ENCODE measurements at places on chromosomes 2 and 18. TPM values are rescaled to one million over a fixed set of nuclear protein-coding genes. Genes with fewer than 3 reads are reported as not detected.

DNA sequence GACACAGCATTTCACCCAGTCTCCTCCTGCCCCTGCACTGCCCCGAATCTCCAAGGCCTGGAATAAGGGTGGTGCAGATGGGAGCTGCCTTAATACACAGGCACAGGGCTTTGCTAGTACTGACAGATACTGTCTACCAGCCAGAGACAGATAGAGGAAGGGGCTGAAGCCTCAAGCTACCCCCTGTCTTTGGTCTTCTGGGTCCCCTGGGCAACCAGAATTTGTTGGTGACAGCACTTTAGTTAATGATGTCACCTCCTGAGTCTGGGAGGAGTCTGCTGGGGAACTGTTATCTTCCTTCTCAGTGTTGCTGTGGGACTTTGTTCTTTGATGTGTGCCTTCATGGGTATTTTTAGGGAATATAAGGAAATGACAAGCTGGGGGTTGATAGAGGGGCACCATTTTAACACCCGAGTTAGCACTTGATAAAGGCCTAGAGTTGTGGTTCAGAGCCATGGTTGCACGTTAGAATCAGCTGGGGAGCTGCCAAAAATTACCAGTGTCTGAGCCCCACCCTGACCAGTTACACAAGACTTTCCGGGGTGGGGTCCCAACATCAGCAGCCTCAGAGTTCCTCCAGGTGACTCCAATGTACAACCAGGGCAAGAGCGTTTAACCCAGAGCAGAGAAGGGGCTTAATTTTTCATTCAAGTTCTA, 136.8 kb downstream of the SMAD7 start:
- peak; percentile 93 for DNase-seq

DNA sequence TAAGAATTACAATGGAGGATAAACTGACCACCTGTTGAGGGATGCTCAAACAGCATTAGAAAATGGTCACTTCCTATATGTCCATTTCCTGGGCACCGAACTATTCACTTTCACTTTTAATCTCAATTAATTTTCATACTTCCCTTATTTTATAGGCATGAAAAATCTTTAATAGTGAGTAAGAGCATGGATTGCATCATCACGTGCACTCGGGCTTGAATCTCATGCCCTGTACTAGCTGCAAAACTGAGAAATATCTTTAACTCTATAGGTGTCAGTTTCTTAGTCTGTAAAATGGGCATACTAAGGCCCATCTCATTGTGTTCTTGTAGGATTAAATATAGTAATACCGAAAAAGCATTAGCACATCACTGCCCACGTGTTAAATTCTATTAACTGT, 183.9 kb upstream of the FIGN start:
- DNase-seq, result no peak

DNA sequence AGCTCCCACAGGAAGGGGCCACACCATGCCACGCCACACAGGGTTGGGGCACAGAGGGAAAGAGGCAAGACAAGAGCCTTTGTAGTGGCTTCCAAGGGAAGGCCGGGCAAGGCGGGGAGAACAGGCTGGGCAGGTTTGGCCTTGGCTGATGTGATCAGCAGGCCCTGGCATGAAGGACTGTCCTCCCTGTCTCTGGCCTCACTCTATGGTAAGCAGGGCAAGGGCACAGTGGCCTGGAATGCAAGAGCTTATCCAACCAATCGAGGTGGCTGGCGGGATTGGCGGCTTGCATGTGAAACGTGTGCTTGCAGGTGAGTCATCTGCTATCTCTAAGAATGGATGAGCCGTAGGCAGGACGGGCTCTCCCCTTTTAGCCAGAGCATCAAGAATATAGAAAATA, 6.4 kb upstream of the ATP9B start:
- DNase-seq, result no peak

GRCh38 chr2:135337071-135337470, 193.9 kb downstream of the ZRANB3 start:
- no peak for DNase-seq

DNA sequence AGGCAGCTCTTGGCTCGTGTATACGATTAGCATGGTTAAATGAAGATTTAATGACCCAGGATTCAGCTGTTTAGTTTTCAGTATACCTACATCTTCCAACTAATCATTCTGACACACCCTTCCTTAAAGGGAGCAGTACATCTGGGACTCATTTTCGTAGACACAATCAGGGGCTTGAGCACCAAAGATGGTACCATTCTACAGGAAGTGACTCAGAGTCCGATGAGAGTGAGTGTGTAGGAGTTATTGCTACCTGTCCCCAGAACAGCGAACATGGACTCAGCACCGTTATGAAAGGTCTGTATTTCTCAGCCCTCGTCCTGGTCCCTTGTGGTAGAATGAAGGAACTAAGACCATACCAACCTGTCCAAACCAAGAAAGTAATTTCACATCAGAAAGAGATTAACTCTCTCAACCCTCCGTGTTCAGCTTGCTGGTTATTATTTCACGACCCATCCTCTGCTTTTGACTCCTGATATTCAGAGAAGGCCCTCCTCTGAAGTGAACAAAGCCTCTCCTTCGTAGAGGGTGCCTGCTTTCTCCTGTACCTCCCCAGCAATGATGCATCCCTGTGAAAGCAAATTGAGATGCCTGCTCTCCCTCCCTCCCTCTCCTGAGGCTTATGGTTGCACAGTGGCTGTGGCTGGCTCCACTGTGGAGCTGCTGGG, 214.8 kb downstream of the MTX2 start:
- DNase-seq, result no peak

- no peak for DNase-seq
Measured at GRCh38 chr2:24015562-24016375, 5.9 kb downstream of the MFSD2B start.

DNA sequence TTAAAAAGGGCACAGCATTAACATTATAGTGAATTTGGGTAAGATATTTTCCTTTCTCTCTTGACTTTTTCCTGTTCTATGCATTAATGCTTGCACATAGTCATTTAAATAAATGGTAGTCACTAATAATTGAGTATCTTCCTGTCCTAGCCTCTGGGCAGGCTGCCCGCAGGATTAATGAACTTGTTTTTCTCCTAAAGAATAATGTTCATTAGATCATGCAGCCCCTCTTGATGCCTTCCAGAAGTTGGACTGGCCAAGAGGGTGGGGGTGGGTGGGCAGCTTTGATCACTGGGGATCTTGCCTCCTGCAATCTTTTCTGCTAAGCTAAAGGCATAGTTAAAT, 514.5 kb upstream of the CDH2 start:
- DNase-seq, result no peak

- DNase-seq, result no peak
Measured at GRCh38 chr2:100895402-100895801, 75.5 kb downstream of the NPAS2 start.

GRCh38 chr18:75799449-75800330, 372.2 kb upstream of the SMIM21 start:
- no peak for DNase-seq

- DNase-seq, result no peak
Measured at GRCh38 chr2:204913854-204914464, 368.7 kb downstream of the PARD3B start.

DNA sequence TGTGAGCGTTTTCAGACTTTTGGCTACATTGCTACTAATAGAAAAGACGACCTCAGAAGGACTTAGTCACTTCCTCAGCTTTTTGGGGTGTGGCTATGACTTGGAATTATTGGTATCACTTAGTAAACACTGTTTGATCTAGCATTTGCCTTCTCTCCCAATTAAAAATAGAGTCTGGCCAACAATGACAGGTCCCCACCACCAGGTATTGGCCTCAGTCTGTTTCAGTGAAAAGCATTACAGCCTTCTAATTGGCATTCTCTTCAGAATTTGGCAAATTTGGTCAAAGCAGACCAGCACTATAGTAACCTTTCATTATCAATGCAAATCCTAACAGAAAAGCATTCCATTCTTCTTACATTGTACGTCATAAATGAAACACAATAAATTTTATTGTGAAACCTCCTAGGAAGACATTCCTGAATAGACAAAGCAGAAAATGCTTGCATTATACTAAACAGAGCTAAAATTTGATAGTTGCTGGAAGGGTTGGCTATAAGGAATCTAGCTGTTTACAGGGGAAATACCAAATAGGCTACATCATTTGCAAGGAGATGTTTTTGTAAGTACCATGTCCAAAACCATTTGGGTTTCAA, 613.9 kb downstream of the IRS1 start:
- no peak for DNase-seq

DNA sequence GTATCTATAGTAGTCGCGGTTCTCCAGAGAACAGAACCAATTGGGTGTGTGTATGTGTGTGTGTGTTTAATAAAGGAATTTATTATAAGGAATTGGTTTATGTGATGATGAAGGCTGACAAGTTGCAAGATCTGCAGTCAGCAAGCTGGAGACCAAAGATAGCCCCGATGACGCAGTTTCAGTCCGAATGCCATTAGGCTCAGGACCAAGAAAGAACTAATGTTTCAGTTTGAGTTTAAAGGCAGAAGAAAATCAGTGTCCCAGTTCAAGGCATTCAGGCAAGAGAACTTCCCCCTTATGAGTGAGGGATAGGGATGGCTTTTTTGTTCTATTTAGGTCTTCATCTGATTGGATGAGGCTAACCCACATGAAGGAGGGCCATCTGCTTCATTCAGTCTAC, 221.6 kb downstream of the HNMT start:
- no peak for DNase-seq

DNA sequence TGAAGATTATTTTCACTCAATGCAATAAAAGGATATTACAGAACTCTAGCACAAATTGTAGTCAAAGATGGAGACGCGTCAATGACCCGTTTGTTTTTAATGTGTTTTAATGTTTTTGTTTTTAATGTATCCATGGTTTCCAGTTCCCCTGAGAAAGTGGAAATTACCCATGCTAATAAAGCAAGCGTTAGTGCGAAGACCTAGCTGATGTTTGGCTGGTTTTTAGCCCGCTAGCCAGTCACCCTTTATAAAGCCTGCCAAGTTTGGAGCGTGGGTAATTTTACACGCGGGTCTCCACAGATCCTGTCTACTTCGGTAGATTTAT, 430 bp upstream of the CHMP1B start:
- peak; percentile 81 for DNase-seq

- no peak for DNase-seq
Measured at GRCh38 chr2:100286318-100286717, 36.0 kb downstream of the LONRF2 start.

GRCh38 chr18:23629444-23629946, 33.2 kb downstream of the ANKRD29 start:
- no peak for DNase-seq

DNA sequence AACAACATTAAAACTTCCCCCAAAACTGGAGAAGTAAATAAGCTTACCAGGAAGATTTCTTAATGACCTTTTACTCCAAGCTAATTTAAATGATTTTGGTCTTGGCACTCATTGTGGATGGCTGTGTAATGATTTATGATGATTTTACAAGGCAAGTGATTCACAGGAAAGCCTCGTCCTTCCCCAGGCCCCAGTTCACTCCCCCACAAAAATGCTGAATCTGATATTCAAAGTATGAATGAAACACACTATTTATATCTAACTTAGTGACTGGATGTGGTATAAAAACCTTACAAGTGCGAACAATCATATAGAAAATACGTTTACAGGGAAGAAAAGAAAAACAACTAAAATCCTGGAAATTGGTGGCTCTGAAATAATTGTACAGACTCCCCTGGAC, 49.8 kb downstream of the ZNF516 start:
- no peak for DNase-seq

- no peak for DNase-seq
Measured at GRCh38 chr2:143575340-143575739, 446.1 kb downstream of the ARHGAP15 start.

GRCh38 chr2:47303341-47304148, 99.4 kb upstream of the MSH2 start:
- DNase-seq, result no peak

DNA sequence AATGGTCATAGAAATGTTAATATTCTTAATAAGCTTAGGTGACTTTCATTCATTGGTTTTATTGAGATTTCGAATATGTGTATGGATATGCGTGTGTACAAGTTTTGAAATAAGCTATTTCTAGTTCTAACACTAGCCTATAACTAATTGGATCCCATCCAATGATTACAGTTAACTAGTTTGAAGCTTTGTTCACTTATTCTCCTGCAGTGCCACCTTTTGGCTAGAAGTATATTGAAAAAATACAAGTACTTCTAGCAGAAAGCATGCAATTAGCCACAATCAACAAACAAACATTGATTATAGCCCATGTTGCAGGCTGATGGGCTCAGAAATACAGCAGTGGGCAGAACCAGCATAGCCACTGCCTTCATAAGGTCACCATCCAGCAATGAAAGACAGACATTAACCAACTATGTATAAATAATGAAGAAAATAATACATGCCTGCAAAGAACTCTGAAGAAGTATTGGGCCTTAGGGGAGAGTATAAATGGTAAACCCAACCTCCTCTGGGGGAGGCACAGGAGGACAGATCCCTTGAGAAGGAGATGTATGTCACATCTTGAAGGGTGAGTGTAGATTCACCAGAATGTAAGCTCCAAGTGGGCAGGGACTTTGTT, 5.1 kb upstream of the PIEZO2 start:
- no peak for DNase-seq

DNA sequence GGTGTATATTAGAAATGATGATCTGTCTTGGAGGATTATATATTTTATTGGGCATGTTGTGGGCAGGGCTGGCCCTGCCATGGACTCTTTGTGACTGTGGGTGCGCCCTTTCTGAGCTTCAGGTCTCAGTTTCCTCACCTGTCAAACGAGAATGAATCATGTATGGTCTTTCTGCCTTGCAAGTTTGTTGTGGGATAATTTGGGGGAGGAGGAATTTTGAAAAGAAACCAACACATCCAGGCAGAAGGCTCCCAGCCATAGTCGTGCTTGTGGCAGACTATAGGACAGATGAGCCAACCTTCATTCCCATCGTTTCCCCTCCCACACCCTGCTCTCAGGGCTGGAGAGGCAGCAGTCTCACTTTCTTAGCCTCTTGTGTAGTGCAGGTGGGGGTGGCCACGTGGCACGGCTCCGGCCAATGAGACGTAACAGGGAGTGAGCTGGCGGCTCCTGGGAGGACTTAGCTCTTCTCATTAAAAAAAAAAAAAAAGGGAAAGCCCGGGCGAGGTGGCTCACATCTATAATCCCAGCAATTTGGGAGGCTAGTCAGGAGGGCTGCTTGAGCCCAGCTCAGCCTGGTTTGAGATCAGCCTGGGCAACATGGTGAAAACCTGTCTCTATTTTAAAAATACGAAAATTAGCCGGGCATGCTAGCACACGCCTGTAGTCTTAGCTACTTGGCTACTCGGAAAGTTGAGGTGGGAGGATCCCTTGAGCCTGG, 63.1 kb downstream of the RHOB start:
- DNase-seq, result no peak

SRSF7 gene
- total RNA-seq, result 608 TPM

SLC19A3 gene
- not detected for total RNA-seq

ALK gene
- not detected for total RNA-seq

FOXI3 gene
- total RNA-seq, result not detected

SF3B6 gene
- 69.7 TPM for total RNA-seq
